ENCODE measurements at places on chromosomes 16 and 17.
A peak's percentile ranks its signal among the peaks of the same experiment; 100 is the strongest.

DNA sequence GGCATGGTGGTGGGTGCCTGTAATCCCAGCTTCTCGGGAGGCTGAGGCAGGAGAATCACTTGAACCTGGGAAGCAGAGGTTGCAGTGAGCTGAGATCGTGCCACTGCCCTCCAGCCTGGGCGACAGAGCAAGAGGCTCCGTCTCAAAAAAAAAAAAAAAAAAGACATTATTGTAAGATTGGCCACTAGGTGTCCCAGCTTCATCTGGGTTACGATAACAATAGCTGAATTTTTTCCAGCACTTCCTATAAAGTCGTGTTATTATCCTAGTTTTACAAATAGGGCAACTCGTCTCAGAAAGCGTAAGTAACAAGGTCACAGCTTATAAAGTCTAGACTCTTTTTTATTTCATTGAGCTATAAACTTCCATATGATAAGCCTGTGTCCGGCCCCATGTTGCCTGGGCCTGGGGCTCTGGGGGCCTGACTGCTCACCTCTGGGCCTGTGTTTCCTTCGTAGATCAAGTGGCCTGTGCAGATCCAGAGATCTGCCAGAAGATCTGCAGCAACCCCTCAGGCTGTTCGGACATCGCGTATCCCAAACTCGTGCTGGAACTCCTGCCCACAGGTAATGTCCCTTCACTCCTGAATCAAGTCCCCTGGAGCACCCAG, 60.5 kb downstream of the SLC5A11 start:
- DNase-seq = no peak

- no peak for DNase-seq
These were observed 722.6 kb upstream of the KIF2B start for GRCh38 chr17:53100126-53100525.

- DNase-seq = peak; percentile 41
These were observed 527 bp downstream of the SIAH1 start for GRCh38 chr16:48384520-48385252.

GRCh38 chr17:47275245-47275984, 21.8 kb downstream of the ITGB3 start:
- no peak for DNase-seq

- no peak for DNase-seq
These were observed 10.9 kb downstream of the ADAM11 start for GRCh38 chr17:44769647-44770084.

DNA sequence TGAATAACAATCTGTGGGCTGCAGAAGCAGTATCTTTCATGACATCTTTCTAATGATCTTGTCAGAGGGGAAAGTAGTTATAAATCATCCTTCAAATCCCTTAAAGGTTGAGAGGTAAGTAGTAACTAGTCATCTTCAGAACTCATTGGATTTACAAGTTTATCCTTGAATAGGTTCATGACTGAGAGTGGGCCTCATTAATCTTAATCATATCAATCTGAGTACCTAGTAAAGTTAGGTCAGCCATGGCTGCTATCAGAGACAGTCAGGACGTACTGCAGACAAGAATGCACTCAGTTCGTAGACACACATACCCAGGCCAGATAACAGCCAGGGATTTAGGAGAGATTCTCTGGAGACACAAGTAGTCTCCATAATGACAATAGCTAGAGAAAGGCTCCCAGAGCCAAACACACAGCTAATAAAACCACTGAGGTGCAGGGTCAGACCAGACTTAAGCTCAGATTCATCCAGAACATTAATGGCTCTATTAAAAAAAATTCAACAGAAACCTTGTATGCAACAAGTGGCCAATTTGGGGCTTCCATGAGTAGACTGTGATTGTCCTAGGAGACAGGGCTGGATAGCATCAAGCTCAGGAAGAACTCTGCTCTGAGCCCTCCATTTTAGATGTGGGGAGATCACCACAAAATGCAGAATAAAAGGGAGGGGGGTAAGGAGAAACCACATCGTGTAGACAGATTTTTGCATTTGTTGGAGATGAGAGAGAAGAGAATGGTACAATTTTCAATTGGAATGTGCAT, 65.8 kb downstream of the TBX4 start:
- DNase-seq = no peak

DNA sequence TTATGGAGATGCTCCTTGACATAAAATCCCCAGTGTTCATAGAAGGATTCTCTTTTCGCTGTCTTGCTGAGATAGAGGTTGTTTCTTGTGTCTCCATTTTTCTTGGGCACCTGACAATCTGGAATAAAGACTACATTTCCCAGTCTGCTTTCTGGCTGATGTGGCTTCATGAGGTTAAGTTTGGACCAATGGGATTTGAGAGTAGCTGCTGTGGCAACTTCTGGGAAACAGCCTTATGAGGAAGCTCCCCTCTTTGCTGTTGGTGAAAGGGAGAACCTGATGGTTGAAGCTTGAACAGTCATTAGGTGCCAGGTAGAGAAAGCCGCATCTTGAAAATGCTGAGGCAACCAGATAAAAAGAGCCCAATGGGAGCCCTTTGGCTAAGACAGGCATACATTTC, 24.4 kb downstream of the HS3ST4 start:
- DNase-seq = no peak

GRCh38 chr16:71442051-71442440, at the start of gene TLE7:
TSS of gene TLE7 (minus strand) at chr16:71442054. CDS start at chr16:71433324, 8,730 bp downstream.
- DNase-seq = no peak

GRCh38 chr16:1047123-1047522, 25.4 kb upstream of the SSTR5 start:
- no peak for DNase-seq

DNA sequence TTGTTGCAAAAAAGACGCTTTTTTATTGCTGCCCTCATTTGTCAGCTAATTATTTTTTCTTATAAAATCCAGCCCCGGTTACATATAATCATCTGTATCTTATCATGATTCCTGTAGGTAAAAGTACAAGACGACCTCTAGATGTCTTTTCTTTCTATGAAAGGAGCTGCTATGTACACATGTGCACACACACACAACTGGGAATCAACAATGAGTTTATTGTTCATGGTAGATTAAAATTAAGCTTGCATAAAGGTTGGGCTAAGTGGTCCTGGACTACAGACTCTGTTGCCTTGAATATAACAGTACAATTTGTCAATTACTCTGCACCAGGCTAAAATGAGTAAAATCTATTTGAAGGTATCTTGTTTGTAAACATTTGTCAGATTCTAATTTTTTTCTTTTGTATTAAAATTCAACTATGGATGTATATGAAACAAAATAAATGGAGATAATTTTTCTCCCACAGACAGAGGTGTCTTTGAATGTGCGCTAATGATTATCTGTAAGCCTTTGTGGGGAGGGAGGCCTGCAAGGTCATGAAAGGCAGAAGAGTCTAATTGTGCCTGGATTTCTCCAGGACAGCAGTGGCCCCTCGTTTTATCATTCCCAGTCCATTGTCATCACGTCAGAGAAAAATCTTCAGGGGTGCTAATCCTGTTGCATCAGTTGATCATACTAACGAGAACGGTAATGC, 13.4 kb downstream of the C17orf58 start:
- DNase-seq = no peak

DNA sequence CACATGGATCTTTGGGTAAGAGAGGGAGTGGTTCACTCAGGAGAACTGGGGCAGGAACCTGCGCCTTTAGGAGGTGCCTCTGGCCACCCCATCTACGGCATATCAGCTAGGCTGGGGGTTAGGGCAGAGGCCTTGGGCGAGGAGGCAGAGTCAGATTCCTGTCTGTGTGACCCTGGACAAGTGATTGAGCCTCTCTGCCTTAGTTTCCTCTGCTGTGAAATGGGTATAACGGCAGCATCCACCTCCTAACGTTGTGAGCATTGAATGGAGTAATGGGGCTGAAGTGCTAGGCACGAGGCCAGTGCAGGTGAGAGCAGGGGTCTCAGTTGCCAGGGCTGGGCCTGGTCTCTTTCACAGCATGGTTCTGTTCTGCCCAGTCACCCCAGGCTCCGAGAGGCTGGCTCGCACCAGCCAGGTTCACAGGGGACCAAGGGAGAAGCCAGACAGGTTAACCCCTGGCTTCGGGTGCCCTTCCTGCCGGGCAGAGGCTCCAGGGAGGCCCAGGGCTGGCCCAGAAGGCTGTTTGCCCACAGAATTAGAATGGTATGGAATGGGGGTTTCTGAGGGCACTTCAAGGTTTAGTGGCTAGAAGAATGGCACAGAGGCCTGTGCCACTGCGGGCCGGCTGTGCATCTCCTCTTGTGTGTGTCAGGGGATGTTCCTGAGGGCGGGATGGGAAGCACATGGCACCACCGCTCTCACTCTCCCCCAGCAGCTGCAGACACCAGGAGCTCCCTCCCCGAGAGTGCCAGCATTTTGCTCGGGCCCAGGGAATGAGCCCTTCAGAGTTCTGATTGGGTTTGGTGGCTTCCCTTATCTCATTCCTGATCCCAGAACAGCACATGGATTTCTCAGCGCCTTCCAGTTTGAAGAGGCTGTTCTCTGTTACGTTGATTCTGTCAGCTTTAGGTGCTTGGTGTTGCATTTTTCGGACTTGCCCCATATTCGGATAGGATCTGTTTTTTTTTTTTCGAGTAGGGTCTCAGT, 23.8 kb downstream of the UNC13D start:
- DNase-seq = no peak

GRCh38 chr17:31309556-31309955, 4.3 kb downstream of the EVI2B start:
- peak; percentile 75 for DNase-seq

DNA sequence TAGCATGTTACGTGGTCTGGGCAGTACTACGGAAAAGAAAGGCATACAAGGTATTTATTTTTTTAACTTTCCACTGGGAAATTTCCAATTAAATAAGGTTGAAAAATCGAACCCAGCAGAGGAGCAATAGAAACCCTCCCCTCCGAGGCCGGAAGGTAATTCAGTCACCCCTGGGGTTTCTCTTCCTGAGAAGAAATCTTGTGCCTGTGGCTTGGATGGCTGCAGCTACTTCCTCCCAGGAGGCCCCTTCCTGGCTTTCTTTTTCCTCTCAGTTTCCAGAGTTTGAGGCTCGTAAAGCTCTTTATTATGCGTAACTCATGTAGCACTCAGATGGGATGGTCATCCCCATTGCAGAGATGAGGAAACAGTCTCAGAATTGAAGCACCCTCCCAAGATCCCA, 140.3 kb downstream of the ASIC2 start:
- no peak for DNase-seq

GRCh38 chr17:17757391-17757791, 76.1 kb downstream of the RAI1 start:
- no peak for DNase-seq

GRCh38 chr17:43349142-43349541, 49.7 kb upstream of the ARL4D start:
- no peak for DNase-seq
